Kidney (tissue), 22 donors: ENCODE measurements at places on chromosomes 7 and 10. TPM values are rescaled to one million over a fixed set of nuclear protein-coding genes. Genes with fewer than 3 reads are reported as not detected.

DNA sequence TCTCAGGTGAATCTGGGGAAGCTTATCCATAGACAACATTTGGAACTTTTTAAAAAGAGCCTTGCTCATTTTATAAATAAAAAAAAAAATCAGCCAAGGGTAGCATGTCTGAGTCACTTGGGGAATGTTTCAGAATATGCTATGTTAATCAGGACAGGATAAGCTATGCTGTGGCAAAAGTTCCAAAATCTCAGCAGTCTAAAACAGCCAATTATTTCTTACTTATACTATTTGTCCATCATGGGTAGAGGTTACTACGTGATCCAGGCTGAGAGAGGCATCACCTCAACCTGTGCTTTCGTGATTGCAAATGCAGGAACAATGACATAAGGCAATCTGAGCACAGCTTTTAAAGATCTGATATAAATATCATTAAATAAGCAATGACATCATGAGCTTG lies 6.5 kb downstream of the SLC13A1 start:
- no peaks in the 10 kb centered on the region for H3K36me3 ChIP-seq
- H3K27ac ChIP-seq: no peak overlapping the region
- H3K4me3 ChIP-seq: no peak overlapping the region
- H3K27me3 ChIP-seq: no peaks in the 10 kb centered on the region
- H3K4me1 ChIP-seq: no peaks in the 10 kb centered on the region
- no peak for DNase-seq

GRCh38 chr7:132183781-132184380 lies 392.4 kb downstream of the PLXNA4 start:
- H3K27ac ChIP-seq: no peak overlapping the region
- no peaks in the 10 kb centered on the region for H3K36me3 ChIP-seq
- DNase-seq: no peak

GRCh38 chr10:124705817-124706461 lies 38.2 kb downstream of the FAM53B start:
- peak overlapping the region; percentile 63 for H3K27ac ChIP-seq
- no peaks in the 10 kb centered on the region for H3K27me3 ChIP-seq
- no peak for DNase-seq
- H3K4me1 ChIP-seq: peaks cover 99% of the 10 kb centered on the region

- H3K27ac ChIP-seq: no peak overlapping the region
- DNase-seq: no peak
- no peak overlapping the region for H3K4me3 ChIP-seq
- H3K4me1 ChIP-seq: no peaks in the 10 kb centered on the region
- H3K36me3 ChIP-seq: no peaks in the 10 kb centered on the region
Observed at GRCh38 chr7:37718585-37718984, 35.0 kb downstream of the GPR141 start.

The NME8 gene
- 0.44 TPM for total RNA-seq

The PYROXD2 gene
- total RNA-seq: 14.1 TPM

The ICA1 gene
- total RNA-seq: 41.8 TPM

DNA sequence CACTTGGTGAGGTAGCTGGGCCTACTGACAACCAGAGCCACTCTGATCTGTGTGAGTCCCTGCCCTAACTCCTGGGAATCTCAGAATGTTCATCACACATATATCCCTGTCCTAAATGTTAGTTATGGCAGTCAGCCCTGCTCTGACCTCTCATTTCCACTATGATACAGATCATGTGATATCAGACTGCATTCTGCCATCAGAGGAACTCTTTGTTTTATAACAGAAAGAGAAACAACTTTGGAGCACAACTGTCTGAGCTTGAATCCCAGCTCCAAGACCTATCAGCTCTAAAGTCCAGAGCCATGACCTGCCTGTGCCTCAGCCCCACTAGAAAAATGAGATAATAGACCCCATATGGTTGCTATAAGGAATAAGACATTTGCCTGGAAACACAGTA lies 54.6 kb upstream of the ABCB4 start:
- no peaks in the 10 kb centered on the region for H3K27me3 ChIP-seq
- peaks cover 2% of the 10 kb centered on the region for H3K36me3 ChIP-seq
- H3K27ac ChIP-seq: no peak overlapping the region
- no peaks in the 10 kb centered on the region for H3K4me1 ChIP-seq
- no peak overlapping the region for H3K4me3 ChIP-seq

The AOAH gene
- total RNA-seq: 24.7 TPM

DNA sequence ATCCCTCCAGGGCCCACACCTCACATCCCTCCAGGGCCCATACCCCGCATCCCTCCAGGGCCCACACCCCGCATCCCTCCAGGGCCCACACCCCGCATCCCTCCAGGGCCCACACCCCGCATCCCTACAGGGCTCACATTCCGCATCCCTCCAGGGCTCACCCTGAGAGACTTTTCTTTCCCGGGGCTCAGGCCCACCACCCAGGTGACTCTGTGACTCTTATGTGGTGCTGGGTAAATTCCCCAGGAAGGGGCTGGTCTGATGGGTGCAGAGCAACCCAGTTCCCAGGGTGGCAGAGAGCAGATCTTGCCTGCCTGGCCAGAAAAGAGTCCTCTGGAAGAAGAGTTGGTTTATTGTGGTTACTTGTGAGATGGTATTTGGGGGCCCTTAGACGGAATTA lies 290.7 kb downstream of the TCERG1L start:
- no peak overlapping the region for H3K4me3 ChIP-seq
- no peaks in the 10 kb centered on the region for H3K27me3 ChIP-seq
- DNase-seq: no peak

DNA sequence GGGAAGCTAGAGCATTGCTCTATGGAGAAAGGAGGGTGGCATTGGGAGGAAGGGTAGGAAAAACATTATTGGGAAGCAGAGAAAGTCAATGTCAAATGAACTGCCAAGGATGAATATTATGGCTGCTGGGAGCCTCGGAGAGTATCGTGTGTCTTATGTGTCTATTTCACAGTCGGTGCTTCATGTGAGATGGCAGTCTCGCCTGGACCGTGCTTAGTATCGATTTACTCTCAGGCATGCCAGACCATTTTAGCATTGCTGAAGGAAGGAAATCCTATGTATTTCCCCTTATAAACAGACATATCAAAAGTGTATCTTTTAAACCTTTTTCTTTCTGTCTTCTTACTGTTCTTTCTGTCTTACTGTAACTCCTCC lies 612.6 kb downstream of the AUTS2 start:
- peak; percentile 20 for DNase-seq
- H3K4me3 ChIP-seq: no peak overlapping the region
- no peak overlapping the region for H3K27ac ChIP-seq
- H3K4me1 ChIP-seq: no peaks in the 10 kb centered on the region
- H3K27me3 ChIP-seq: no peaks in the 10 kb centered on the region
